ENCODE measurements at places on chromosomes 16 and 17.

DNA sequence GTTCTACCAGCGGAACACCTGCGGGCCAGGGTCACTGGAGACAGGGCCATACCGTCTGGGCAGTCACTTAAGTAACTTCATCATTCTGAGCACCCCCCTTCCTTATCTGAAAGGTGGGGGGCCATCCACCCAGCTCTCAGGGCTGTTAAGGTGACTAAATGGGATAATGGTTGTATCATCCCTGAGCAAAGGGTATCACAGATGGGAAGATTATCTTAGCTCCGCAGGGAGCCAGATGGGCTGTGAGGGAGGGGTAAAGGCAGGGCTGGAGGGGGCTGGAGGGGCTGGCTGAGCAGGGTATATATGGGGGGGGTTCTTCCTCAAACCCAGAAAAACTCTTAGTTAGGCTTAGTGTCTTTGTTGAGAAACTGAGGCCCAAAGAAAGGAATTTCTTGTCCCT is 2.9 kb upstream of the CACNA1G start:
- no peak for DNase-seq

- DNase-seq, result no peak
Measured at GRCh38 chr17:50093807-50094206, 1.3 kb upstream of the PDK2 start.

GRCh38 chr17:76243826-76244679 is 3.8 kb upstream of the RNF157 start:
- DNase-seq, result no peak

DNA sequence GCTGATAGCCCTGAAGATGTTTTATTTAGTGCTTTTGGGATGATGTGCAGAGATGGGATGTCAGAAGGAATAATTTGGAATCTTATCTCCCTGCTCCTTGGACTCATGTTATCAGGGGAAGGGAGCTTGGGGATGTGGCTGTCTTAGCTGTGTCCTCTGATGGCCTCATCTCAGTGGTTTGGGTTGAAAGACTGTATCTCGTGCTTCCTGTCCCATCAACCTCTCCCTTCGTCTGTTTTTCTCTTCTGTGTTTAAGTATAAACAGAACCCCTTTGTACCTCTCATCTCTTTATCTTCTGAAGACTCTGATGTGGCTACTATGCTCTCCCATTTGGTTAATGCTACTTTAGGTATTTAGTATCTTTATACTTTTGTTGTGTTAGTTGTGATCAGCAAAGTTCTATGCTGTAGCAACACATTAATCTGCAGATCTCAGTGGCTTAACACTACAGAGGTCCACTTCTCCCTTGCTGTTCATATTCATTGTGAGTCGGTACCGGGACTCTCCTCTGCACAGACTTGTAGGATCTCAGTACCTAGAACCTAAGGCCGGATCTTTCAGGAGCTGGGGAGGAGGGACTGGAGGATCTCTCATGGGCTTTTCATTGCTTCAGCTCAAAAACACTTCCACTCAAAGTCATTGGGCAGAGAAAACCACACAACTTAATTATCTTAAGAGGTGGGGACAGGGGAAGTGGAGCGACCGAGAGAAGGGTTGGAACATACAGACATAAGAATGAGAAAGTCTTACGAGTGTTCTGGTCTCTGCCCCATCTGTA is 28.8 kb downstream of the PRKCA start:
- DNase-seq, result no peak

GRCh38 chr17:67020293-67020766 is 24.0 kb upstream of the CACNG1 start:
- no peak for DNase-seq

DNA sequence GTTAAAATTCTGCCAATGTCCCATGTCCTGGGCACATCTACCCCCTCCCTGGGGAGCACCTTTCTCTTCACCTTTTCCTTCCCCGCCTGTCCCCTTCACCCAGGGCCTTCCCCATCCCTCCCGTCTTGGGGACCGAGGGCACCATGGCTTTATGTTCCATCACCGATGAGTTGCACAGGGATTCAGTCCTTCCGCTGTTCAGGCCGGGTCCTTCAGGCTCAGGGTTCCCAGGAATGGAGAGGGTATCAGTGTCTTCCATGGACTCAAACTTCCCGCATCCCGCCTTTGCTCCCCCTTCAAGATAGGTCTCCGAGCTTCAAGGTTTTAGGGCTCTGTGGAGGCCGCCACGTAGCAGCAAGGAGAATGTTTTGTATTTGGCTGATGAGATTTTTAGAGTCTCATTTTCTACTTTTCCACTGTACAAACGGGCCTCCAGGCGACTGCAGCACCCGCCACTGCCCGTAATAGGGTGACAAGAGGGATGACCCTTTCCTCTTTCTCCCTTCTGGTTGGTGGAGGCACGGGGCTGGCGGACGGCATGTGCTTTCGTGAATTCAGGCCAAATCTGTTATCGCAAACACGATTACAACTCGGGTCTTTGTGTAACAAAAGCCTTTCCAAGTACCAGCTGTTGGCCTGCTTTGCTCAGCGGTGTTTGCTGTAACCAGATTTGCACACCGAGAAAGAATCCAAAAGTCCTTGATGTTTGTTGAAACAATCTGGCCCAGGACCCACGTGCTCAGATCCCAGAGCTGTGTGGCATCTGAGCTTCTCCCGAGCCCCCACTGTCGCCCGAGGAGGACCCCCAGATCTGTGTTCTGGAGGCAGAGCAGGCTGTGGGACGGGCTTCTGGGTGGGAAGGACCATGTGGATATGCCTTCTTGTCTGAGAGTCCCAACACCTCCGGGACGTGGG is 236.3 kb downstream of the SEC14L1 start:
- no peak for DNase-seq

GRCh38 chr17:63546308-63547082 is 3.8 kb upstream of the DCAF7 start:
- no peak for DNase-seq

DNA sequence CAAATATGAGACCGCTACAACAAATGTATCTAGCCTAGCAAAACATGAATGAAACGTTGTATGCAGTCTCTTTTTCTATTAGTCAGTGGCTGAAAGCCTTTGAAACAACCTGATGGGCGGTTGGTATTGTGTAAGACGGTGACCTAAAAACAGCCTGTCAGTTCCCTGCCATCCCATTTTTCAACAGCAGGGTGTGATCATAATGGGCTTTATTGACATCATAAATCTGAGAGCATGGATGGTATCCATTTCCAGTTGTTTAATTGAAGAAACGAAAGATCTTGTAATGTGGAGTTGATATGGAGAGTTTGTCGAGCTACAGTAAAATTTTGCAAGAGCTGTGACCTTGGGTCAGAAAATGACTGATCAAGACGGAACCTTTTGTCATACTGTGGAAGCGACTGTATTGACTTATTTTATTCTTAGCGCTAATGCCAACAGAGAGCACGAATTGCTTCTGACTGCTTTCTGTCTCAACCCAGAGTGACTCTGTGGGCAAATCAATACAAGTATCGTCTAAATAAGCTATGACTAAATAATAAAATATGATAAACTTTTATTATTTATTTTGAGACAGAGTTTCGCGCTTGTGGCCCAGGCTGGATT is 12.3 kb upstream of the MEIOB start:
- DNase-seq, result no peak

DNA sequence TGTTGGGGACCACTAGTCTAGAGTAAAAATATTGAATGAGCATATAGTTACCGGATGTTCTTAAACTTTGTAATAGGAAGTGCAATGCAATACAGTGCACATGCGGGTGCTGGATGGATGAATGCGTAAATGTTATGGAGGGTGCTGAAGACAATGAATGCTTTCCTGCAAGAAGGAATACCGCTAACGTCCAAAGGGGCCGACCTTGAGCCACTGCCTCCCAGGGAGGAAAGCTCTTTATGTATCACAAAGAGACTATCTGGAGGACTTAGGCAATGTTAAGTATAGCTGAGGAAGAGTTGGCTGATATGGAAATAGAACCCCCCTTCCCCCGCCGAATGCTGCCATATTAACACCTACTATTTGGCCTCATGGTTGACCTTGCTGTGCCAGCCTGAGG is 27.5 kb upstream of the SHCBP1 start:
- no peak for DNase-seq

- no peak for DNase-seq
Measured at GRCh38 chr17:77593081-77593480, 365.4 kb upstream of the TNRC6C start.

- no peak for DNase-seq
Measured at GRCh38 chr17:72369366-72369765, 248.5 kb downstream of the SOX9 start.

- DNase-seq, result no peak
Measured at GRCh38 chr17:4154201-4154600, 11.2 kb downstream of the CYB5D2 start.
